ENCODE measurements at places on chromosomes 2 and 18.

GRCh38 chr18:2173486-2173885, 397.8 kb downstream of the METTL4 start:
- no peak for DNase-seq

DNA sequence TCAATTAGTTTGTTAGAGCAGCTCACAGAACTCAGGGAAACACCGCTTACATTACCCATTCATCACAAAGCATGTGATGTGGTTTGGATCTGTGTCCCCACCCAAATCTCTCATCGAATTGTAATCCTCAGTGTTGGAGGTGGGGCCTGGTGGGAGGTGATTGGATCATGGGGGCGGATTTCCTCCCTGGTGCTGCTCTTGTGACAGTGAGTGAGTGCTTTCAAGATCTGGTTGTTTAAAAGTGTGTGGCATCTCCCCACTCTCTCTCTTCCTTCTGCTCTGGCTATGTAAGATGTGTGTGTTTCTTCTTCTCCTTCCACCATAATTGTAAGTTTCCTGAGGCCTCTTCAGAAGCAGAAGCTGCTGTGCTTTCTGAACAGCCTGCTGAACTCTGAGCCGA, 63.5 kb upstream of the AGPS start:
- no peak for DNase-seq

- DNase-seq: no peak
These were observed 10.4 kb downstream of the ERFE start for GRCh38 chr2:238169048-238169707.

- DNase-seq: no peak
These were observed 15.2 kb downstream of the POLI start for GRCh38 chr18:54284535-54284934.

Data from NCI-H1105 treated with DMSO at 0.1 percent for 48 hours (cell line).